ENCODE measurements at places on chromosomes 6 and 20.

- DNase-seq: peak; percentile 42
Observed at GRCh38 chr6:32188381-32189068, 1.5 kb downstream of the PBX2 start.

- DNase-seq: no peak
Observed at GRCh38 chr20:46063151-46063550, 26.6 kb downstream of the NCOA5 start.

- no peak for DNase-seq
Observed at GRCh38 chr6:87494761-87495422, 22.1 kb downstream of the SLC35A1 start.

DNA sequence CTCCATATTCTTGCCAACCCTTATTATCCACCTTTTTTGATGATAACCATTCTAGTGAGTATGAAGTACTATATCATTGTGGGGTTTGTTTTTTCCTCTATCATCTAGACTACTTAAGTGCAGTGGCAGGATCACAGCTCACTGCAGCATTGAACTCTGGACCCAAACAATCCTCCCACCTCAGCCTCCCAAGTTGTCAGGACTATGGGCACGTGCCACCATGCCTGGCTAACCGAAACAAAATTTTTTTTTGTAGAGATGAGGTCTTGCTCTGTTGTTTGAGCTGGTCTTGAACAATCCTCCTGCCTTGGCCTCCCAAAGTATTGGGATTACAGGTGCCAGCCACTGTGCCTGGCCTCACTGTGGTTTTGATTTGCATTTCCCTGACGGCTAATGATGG, 67.5 kb downstream of the TRPC4AP start:
- DNase-seq: no peak

DNA sequence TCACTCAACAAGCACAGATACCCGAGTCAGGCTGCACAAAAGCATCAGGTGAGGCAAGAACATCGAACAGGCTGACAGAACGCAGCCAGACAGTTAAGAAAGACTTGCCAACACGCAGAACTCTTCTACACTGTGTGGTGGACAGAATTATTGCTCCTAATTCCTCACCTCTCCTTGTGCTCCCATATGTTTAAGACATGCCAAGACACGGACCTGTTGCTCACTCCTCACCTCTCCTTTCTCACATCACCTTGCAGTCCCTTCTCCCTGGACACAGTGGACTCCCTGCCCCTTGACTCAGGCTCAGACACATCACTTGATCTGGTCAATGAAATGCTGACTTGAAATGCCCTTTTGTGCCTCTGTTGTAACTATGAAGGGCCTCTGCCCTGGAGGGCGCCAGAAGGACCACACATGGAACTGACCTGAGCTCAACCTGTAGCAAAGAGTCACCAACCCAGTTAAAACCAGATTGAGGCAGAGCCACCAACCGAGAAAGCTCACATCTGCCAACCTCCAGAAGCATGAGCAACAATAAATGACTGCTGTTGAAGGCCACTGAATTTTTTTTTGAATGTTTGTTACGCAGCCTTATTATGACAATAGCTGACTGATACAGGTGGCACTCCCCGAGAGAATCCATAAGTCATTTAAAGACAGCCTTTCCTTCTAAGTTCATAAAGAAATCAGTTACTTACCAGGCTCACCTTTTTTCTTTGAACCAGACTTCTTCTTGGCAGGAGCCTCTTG, 24.0 kb downstream of the RRBP1 start:
- no peak for DNase-seq

DNA sequence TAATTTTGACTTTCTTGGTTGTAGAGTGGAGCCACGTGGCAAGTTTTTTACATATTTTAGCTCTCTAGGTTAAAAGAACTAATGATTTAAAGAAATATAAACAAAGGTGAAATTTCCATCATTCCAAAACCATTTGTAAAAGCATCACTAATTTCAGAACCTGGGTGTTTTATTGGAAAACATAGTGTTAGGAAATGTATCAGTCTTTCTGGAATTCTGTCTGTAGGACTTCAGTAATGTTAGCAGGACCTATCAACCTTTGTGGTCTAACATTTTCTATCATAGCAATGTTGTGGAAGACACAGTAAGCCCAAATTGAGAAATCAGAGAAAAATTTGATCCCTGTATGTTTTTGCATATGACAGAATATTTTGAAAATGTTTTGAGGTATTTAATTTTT, 28.3 kb downstream of the L3MBTL3 start:
- no peak for DNase-seq

GRCh38 chr20:37313546-37314091, 24.2 kb downstream of the MANBAL start:
- DNase-seq: no peak

GRCh38 chr20:63653041-63653973, at the start of gene STMN3:
STMN3 (minus strand) TSS chr20:63653424; CDS start chr20:63653345, 79 bp downstream.
- DNase-seq: peak; percentile 76

DNA sequence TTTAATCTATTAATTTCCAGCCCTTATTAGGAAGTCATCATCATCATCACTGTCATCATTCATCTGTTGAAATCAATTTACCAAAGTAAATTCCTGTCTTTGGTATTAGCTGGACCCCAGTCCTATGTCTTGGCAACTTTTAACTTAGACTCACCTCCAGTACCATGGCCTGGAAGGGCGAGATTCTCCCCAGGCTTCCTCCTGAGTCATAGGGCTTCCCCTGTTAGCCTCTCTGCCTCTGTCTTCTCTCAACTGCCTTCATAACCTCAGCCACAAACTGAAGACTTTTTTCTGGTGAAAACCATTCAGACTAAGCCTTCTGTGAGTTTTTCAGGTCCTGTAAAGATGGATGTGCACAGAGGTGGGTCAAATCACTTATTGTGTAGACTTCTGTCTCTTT, 95.0 kb downstream of the NKAIN2 start:
- no peak for DNase-seq

DNA sequence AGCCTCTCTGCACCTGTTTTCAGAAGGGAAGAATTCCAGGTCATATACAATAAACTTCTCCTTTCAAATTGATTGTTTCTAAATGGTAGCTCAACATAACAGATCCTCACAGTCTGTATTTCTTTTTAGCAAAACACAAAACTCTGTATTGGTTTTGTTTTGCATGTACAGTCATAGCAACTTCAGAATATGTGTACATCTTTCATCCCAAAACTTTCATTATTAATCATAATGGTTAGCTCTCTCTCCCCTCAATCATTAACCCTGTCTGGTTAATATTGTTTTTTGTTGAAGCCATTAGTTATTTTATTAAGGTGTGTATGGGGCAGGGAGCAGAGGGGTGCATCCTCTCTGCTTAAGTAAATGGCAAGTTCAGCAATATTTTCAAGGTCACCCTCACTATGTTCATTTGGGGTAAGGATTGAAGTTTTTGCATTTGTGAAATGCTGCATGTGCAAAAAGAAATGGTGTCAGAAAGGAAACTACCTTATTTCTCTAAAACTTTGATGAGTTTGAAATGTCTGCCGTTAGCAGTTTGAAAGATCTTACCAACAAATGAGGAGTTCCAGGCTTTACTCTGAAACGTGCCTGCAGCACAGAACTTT, 136.8 kb upstream of the BTBD3 start:
- DNase-seq: no peak

DNA sequence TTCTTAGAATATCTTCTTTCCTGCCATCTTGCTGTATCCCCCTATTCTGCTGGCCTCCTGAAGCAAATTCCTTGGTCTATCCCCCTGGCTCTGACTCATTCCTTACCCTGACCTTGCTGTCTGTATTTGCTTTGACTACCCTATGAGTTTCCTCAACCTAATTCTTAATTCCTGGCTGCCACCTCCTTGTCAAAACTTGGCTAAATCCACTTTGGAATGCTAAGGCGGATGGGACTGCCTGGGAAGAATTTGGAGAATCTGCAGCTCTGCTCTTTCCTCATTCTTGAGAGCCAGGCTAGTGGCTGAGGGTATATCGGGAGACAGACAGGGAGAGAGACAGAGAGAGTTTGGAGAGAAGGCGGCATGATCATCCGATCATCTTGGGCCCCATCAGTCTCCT, 24.4 kb downstream of the CAP2 start:
- DNase-seq: no peak

DNA sequence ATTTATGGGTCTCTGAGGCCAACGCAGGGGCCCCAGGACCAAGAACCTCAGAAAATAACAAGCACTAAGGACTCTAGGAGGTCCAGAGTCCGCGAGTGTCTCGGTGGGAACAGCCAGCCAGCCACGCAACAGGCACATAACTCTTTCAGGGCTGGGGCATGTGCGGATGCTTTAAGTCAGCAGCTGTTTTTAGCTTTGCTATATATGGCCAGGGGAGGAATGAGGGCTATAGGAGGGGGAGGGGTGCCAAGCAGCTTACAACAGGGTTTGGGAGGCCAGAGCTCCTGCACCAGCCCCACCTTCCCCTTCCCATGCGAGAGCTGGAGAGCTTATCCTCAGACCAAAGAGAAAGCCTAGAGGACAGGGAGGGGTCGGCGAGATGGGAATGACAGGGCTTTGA, 6.2 kb downstream of the JPH2 start:
- DNase-seq: no peak

- DNase-seq: no peak
Observed at GRCh38 chr6:110882274-110882619, 7.7 kb downstream of the AMD1 start.

DNA sequence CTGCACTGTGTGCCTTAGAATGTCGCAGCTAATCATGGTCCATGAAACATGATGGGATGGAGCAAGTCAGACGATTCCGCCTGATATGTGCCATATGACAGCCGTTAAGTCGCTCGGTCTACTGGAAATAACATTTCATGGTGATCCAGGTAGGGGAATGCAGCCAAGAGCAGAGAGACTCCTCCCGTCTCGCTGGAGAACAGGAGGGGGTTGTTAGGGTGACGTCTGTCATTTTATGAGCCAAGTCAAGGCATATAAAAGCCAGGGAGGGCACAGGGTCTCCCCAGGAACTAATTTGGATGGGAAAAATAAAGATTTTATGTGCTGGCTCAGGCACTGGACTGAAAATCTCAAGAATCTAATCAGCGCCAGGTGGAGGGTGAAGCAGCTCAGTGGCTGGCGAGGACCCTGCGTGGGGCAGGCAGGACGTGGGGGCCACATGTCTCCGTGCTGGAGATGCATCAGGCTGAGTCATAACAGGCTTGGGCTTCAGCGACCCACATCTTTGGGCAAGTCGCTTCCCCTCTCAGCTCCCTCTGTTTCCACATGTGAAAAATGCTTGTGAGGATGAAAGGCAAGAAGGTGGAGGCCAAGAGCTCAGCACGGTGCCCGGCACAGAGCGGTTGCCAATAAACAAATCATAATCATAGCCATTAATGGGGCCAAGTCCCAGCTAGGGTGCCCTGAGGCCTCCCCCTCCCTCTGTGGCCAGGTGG, 234.6 kb downstream of the ANKRD60 start:
- no peak for DNase-seq

DNA sequence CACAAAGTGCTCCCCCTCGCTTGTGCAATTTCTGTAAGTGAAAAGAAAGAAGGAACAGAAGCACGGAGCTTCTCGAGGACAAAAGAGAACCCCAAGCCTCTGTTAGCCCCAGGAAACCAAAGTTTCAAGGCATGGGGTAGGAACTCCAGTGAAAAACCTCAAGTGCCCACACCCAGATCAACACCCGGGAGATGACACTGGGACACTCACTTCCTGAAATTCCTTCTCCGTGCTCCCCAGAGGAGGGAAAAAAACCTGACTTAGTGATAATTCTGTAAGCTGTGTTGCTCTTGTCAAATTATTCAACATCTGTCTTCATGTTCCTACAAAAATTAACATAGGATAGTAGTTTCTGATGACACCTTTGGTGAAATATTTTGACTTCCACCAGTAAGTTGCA, 4.6 kb downstream of the MDGA1 start:
- no peak for DNase-seq

DNA sequence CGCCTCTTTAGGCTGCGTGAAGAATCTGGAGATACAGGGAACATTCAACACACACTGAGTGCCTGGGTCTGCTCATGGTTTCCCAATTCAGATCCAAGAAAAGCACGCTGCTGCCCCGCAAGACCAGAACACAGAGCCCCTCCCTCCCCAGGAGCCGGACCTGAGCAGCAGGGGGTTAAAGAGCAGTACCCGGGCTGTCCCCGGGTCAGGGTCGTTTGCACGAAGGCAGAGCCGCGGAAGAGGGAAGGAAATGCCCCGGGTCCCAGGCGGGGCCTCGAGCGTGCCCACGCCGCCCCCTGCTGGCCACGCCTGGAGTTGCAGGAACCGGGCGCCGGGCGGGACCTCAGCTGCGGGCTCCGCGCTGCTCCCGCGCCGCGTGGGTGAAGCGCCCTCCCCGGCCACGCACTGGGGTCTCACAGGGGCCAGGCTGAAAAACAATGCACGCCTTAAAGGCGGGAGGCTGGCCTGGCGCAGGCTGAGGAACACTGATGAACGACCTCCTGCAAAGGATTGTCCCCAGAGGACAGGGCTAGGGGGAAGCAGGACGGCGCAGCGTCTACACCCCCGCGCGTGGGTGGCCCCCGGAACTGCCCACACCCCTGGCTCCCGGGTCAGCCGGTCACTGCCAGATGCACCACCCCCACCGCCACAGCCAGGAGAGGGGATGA, 48.9 kb downstream of the ANKRD60 start:
- peak; percentile 17 for DNase-seq

- no peak for DNase-seq
Observed at GRCh38 chr20:62550087-62550632, 74.4 kb upstream of the GATA5 start.

DNA sequence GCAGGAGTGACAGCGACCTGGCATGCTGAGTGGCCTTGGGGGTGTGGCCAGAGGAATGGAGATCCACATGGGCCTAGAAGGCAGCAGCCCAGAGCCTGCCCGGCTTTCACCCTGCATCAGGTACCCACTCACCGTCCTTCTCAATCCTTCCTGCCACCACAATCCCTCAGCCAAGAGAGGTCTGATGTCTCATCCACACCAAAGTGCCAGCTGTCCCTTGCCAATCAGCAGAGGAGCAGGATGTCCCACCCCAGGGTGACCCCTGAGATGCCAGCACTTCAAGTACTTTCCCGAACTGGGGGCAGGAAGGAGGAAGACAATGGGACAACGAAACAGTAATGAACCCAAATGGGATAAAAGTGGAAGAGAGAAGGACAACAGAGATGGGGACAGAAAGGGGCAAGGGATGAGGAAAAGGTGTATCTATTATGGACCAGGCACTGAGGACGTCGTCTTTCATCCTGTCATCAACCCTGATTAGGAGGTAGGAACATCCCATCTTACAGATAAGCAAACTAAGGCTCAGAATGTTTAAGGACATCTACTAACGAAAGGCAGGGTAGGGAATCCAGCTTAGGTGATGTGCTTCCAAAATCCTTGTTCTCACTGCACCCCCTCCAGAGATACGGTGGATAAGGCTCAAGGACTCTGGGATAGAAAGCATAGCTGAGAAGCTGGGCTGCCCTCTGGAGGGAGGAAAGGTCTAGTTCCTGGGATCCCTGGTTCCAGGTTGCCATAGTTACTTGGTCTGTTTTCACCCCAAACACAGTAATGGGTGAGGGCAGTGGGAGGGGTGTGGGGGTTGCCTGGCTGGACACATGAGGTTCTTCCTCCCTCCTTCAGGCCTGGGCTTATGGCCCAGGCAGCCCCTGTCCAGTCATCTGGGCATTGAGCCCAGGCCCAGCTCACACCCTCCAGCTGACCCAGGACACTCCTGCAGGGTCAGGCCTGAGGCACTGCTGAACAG, 4.5 kb upstream of the TNXB start:
- no peak for DNase-seq

- no peak for DNase-seq
Observed at GRCh38 chr6:17423026-17423425, 29.6 kb downstream of the CAP2 start.

Data from inflammatory macrophage treated with lipopolysaccharide for 1 hour (primary cell).